ENCODE measurements at places on chromosomes 4 and X.

- no peak for DNase-seq
These were observed 52.9 kb upstream of the VEGFC start for GRCh38 chr4:176845636-176846035.

DNA sequence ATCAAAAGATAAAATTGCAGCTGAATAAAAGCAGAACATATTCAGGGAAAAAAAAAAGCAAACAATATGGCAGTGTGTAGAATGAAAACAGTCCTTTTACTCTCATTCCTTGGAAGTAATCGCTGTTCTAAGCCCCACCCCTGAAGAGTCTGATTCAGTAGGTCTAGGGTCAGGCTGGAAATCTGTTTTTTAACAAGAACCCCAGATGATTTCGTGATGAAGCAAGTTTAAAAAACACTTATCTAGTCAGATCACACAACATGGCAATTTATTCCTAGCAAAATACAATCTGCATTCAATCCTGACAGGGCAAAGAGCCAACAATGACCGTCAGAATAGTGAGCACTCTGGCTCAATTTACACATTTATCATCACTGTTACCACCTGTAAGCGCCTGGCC, 16.1 kb downstream of the FAM120C start:
- DNase-seq = no peak

DNA sequence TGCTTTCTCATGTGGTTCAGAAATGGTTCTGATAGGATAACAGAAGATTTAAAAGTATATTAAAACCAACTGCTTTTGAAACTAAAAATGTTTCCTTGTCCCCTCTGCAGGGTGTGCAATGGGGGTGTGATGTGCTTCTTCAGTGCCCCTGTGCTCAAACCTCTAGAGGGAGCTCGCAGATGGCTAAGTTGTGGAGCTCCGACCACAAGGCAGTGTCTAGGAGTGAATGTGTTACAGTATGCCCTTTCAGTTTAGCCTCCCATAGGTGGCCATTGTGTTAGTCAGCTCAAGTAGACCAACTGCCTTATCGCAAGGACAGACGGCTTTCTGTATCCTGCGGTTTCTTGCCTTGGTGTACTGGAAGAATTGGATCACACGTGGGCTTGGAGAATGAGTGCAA, 130.5 kb downstream of the TENT5D start:
- DNase-seq = peak; percentile 26

DNA sequence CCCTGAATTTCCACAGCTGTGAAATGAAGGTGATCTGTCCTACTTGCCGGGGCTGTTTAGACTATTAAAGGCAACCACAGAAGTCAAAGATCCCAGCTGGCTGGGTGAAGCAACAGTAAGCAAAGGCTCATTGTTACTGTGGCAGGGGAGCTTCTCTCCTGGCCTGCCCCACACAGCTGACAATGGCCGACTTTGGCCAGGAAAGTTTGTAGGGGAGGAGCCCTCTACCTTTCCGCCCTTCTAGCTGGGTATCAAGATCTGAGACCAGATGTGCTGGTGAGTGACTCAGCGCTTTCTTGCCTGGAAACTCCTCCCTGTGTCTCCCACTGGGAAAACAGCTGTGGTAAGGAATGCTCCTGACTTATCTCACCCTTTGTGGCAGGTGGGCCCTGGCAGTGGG, 21.1 kb downstream of the RASSF6 start:
- DNase-seq = no peak

GRCh38 chr4:41133454-41134018, 80.8 kb downstream of the APBB2 start:
- no peak for DNase-seq

GRCh38 chr4:61828960-61829359, 628.8 kb downstream of the ADGRL3 start:
- DNase-seq = no peak

- no peak for DNase-seq
These were observed 270.1 kb downstream of the TMA16 start for GRCh38 chr4:163764569-163764968.

DNA sequence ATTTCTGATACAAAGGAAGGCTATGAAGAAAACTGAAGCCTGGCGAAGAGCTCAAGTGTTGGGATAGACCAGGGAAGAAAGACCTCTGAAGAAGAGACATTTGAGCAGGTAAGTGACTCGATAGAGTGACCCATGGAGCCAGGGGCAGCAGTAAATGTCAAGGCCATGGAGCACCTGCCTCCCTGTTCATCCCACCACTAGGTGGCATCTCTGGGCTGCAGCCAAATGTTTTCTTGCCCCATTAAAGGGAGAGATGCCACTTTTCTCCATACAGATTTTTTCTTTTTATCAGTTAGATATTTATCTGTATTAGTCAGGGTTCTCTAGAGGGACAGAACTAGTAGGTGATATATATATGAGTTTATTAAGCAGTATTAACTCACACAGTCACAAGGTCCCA, 4.9 kb upstream of the ZNF81 start:
- peak; percentile 63 for DNase-seq

GRCh38 chr4:78059524-78059889, 2.4 kb downstream of the FRAS1 start:
- peak; percentile 60 for DNase-seq

- no peak for DNase-seq
These were observed 59.5 kb upstream of the TMEM150C start for GRCh38 chr4:82621251-82621650.

GRCh38 chr4:127311924-127312323, 320.8 kb upstream of the INTU start:
- DNase-seq = no peak

GRCh38 chr4:3336382-3337356, 43.8 kb downstream of the RGS12 start:
- DNase-seq = no peak

DNA sequence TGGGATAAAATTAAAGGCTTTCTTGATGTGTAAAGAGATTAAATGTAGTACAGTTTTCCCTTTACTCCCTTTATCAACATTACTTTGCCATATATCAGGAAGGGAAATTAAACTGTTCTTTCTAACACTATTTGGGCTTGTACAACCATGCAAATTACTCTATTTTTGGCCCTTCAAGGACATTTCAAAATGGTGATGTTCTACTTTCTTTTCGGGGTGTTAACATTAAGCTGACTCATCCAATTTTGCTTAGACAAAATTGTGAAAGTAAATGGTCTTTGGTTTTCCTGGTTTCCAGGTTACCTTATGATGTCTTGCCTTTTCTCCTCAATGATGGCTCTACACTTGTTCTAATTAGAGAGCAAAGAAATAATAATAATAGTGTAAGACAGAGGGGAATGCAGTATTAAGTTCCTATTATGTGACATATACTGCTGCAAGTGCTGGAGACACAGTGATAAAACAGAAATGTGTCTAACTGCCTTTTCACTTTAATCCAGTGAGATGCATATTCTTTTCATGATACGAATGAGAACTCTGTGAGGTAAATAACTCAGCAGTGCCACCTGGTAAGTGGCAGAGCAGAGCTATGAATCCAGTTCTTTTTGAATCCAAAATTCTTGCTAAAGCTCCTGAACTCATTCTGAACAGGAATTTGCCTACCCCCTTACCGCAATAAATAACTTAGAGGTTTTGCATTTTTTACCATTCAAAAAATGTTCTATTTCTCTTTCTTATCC, 35.7 kb upstream of the PDE5A start:
- no peak for DNase-seq

DNA sequence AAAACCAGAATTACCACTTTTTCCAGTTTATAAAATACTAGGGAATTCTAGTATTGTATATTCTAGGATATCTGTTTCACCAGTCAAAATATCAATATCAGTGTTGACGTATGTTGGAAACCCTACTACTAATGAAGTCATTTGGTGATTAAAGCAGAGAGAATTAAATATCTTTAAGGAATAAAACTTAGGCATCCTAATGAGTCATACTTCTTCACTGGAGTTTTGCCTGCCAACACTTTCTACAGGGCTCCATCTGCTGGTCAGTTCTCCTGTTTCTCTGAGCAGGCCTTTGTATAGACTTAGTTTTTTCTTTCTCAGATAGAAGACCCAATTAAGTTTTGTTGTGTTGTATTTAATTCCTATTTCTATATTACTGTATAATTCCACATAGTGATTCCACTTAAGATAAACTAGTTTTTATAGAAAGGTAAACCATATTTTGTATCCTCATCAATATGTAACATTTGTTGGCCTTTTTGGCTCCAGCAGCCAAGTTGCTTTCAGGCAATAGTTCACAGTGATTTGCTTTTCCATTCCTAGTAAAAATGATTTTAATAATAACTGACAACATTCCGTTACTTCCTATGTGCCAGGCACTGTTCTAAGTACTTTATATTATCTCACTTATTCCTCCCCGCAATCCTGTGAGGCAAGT, 3.5 kb downstream of the AP1AR start:
- peak; percentile 57 for DNase-seq

DNA sequence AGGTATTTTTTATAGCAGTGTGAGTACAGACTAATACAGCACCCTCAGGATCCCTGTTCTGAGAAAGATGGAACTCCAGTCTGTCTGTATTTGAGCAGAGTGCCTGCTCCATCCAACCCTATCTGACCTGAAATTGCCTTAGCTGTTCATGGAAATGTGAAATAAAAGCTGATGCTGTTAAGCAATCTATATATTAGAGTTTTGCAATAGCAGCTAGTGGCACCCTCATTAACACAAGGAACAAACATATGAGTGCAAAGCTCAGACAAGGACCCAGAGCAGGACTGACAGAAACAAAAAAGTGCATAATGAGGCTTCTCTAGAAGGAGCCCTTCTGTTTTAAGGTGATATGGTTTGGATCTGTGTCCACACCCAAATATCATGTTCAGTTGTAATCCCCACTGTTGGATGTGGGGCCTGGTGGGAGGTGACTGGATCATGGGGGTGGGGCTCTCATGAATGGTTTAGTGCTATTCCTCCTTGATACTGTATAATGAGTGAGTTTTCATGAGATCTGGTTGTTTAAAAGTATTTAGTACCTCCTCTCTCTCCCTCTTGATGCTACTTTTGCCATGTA, 272.9 kb upstream of the KLF3 start:
- no peak for DNase-seq

DNA sequence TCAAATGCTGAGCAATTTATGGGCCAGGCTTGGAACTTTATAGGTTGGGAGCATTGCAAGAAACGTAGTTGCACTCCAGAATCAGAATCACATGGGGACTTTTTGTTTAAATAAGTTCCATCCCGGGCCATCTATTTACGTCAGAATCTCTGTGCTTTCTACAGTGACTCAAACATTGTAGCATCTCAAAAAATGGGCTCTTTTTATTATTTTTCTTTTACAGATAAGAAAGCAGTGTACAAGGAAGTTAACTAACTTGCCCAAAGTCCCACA, 10.2 kb downstream of the CC2D2A start:
- no peak for DNase-seq

- no peak for DNase-seq
These were observed 1950.7 kb upstream of the IGFBP7 start for GRCh38 chr4:59060895-59061294.

DNA sequence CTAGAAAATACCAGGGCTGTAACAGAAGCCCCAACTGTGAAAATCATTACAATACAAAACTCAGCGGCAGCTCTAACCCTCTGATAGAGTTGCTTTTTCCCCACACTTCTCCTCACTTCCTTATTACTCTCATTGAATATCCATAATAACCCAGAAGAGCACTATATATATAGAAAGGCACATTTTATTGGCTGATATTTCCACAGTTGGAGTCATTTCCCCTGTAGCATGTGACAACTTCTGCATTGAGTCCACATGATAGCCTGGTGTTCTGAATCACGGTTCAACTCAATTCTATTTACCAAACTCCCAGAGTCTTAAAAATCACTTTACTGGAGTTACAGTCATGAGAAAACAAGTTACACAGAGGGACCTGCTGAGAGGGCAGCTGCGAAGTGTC, 46.6 kb upstream of the NWD2 start:
- DNase-seq = no peak

- no peak for DNase-seq
These were observed 61.6 kb upstream of the DHX15 start for GRCh38 chr4:24645765-24646550.

DNA sequence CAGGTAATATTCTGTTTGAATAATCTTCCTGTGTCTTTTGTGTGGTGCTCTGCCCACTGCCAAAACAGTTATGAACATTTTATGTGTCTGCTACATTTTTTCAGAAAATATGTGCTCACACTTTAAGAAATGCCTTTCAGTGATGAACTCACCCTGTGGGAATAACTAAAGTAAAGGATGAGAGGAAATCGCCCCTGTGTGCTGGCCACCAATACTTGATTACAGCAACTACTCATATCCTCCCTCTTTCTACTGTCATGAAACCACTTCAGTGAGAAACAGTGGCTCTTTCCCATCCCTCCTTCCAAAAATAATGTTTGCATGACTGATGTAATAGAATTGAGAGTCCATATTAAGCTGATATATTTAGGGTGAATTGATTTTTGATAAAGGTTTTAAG, 900.9 kb downstream of the RAB28 start:
- no peak for DNase-seq

GRCh38 chr4:4549534-4549933, 7.7 kb upstream of the STX18 start:
- DNase-seq = no peak

GRCh38 chr4:41067369-41067768, 147.0 kb downstream of the APBB2 start:
- DNase-seq = no peak

GRCh38 chrX:87702795-87703194, 185.2 kb downstream of the KLHL4 start:
- no peak for DNase-seq

GRCh38 chr4:66558651-66559050, 888.4 kb upstream of the EPHA5 start:
- DNase-seq = no peak

GRCh38 chrX:16039834-16040233, 83.5 kb upstream of the GRPR start:
- no peak for DNase-seq

- no peak for DNase-seq
These were observed 165.3 kb upstream of the PPP1R2C start for GRCh38 chrX:42943051-42943974.

DNA sequence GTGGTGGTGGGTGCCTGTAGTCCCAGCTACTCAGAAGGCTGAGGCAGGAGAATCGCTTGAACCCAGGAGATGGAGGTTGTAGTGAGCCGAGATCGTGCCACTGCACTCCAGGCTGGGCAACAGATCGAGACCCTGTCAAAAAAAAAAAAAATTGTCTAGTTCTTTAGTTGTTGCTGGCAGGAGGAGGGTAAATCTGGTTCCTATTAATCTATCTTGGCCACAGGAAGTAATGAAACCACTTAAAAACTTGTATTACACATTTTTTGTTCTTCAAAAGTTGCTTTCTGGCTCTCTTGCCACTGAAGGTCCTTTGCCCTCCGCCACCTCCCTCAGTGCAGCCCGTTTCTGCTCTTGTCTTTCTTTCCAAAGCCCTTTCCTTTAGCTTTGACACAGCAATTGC, 102.9 kb upstream of the ARSJ start:
- DNase-seq = no peak
